ENCODE measurements at places on chromosomes 3 and 15.

DNA sequence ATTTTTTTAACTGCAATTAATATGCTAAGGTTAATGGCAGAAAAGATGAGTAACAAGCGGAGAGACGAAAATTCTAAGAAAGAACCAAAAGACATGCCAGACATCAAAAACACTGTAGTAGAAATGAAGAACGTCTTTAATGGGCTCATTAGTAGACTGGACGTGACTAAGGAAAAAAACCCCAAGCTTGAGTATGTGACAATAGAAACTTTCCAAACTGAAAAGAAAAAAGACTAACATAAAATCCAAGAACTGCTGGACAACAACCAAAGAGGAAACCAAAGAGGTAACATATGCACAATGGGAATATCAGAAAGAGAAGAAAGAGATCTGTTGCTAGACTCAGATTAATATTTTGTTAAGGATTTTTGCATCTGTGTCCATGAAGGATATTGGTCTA is 94.6 kb upstream of the SETMAR start:
- DNase-seq = no peak

GRCh38 chr3:5787861-5788488 is 600.5 kb downstream of the EDEM1 start:
- no peak for DNase-seq

DNA sequence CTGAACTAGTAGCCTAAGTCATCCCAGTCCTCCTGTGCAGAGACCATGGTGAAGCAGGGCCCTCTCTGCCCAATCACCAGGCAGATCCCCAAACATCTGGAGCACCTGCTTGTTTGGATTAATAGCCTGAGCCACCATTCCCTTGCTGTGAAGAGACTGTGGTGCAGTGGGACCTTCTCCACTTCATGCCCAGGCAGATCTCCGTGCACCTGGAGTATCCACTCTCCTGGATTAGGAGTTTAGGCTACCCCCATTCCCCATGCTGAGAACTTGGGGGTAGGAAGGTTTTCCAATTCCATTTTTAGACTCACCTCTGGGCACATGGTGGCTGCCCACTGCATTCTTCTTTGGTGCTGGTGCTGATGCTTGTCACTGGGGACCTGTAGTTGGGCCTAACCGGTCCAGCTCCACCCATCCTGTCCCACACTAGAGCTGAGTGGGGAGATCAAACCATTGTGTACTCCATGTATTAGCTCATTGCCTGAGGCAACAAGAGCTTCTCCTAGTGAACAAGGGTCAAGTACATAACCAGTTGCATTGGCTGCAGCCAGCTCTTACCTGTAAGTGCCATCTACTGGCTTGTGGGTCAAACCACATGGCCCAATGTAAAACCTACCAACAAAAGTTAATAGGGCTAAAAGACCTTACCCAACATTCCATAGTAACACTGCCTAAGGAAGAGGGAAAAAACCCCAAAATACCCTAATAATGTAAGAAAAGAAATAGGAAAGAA is 382.5 kb upstream of the CBLB start:
- no peak for DNase-seq

GRCh38 chr15:50884540-50884939 is 23.9 kb upstream of the AP4E1 start:
- no peak for DNase-seq

GRCh38 chr15:66653398-66653797 is 48.6 kb upstream of the SMAD6 start:
- DNase-seq = no peak

DNA sequence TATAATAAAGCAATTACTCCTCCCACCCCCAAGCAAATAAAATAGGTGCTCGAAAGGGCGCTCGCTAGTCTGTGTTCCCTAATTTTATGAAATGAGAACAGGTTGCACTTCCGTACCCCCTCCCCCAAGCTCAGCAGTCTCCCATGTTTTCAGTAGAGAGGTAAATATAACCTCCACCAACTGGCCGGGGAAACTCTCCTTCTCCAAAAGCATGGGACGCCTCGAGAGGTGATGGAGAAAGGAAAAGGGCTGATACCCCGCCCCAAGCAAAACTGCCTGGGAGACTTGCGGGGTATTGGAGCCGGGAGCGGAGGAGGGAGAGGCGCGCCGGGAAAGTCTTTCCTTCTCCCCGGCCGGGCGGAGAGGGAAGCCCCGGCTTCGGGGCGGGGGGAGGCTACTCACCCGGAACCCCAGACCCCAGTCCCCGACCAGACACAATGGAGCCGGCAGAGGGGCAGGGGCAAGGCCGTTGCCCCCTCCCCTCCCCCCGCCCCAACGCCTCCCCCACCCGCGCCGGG is 605 bp downstream of the DCUN1D1 start:
- DNase-seq = no peak

- DNase-seq = no peak
These were observed 11.2 kb downstream of the SH3GL3 start for GRCh38 chr15:83458381-83458780.

DNA sequence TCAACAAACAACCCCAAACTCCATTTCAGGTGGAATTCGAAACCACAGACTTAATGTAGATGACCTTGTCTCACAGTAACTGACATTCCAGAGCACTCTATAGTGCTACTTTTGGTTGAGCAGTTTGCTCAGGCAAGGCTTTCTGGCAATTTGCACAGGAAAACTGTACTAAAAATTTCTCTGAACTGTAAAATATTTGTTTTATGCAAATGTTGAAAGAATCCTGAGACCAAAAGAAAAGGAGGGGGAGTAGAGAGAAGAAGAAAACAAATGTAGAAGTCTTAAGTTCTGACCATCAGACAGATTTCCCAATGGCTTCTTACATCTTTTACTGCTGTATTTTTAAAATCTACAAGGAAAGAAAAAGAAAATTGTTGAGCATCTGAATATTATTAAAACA is 53.5 kb downstream of the DTWD1 start:
- DNase-seq = no peak

DNA sequence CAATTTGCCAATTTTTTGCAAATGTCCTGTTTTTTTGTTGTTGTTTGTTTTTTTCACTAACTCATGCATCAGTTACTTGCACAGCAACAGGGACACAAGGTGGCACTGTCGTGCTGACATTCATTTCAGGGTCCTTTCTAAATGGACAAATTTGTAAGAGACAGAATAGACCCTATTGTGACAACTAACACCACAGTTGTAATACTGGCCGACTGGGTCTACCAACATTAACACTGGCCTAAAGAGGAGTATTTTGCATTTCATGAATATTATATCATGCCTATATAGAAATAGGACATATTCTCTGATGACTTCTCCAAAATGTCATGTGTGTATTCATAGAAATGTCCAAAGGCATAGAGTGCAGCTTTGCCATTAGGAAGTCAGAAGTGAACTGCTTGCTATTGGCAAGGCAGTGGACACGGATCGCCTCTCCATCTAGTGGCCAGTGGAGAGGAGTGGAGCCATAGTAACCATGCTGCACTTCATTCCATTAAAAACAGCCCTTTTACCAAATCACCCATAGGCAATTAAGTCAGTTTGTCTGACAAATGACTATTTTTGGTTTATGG is 54.8 kb downstream of the ZBTB20 start:
- peak; percentile 42 for DNase-seq

- no peak for DNase-seq
These were observed 18.3 kb downstream of the SHC4 start for GRCh38 chr15:48945386-48945785.

GRCh38 chr3:120129718-120130513 is 35.7 kb upstream of the GSK3B start:
- DNase-seq = no peak

Data from AG04450 (cell line).